Cortex of kidney (tissue), 1 donor: ENCODE measurements at places on chromosomes 6 and 20.

DNA sequence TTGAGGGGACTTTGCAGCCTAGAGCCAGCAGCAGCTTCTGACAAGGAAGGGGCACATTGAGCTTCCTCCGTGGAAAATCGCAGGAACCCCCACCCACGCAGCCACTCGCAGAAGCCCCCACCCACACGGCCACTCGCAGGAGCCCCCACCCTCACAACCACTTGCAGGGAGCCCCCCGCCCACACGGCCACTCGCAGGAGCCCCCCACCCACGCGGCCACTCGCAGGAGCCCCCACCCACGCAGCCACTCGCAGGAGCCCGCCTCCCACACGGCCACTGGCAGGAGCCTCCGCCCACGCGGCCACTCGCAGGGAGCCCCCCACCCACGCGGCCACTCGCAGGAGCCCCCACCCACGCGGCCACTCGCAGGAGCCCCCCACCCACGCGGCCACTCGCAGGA lies 228.4 kb upstream of the CDH4 start:
- no peak for DNase-seq

DNA sequence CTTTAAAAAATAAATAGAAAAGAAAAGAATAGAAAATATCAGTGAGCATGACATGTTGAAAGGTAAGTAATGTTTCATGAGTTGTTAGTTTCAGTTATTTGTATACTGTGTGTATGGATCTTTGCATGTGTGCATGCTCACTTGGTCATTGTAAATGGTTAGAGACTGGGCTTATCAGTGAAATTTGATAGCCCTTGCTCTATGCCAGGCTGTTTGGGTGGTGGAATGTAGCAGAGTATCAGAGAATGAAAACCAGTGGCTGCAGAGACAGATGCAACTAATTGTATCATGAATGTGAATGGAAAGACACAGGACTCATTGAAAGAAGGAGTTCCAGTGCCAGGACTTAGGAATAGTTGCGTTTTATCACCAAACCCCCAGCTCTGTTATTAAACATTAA lies 4.2 kb downstream of the GSTA2 start:
- no peak for DNase-seq

DNA sequence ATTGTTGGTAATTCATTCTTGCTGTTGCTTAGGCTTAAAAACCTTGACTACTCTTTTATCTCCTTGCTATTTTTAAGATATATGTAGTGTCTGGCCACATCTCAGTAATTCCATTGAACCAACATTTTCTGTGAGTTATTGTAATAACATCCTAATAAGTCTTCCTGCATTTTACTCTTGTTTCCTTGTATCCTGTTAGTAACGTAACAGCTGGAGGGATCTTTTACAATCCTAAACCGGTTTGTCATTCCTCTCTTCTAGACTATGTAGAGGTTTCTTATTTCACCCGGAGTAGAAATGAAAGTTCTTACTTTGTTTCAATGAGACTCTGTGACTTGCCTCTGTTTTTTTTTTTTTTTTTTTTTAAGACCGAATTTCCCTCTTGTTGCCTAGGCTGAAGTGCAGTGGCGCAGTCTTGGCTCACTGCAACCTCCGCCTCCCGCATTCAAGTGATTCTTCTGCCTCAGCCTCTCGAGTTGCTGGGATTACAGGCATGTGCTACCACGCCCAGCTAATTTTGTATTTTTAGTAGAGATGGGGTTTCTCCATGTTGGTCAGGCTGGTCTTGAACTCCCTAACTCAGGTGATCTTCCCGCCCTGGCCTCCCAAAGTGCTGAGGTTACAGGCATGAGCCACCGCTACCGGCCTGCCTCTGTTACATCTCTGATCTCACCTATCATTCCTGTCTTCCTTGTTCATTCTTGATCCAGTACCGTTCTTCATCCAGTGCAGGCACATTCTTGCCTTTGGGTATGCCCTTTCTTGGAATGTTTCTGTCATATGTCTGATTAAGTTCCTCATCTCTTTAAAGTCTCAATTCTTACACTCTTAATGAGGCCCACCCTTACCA lies 44.7 kb downstream of the NCOA3 start:
- DNase-seq: no peak

DNA sequence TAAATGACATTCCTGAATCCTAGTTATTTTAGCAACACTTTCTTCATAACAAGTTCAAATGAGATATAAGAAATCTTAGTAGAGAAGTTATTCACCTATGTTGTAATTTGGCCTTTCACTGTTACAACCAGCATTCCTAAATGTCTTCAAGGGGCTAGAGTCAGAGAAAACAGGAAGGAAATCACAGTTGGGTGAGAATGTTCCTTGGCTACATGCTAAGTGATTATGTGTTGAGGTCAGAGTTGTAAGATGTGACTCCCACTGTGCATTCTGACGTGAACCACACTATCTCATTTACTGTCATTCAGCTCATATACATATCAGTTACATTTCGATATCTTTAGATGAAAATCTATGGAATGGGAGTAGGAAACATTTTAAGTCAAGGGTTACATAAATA lies 51.0 kb upstream of the MLIP start:
- DNase-seq: no peak
